ENCODE measurements at places on chromosomes 4 and X.

DNA sequence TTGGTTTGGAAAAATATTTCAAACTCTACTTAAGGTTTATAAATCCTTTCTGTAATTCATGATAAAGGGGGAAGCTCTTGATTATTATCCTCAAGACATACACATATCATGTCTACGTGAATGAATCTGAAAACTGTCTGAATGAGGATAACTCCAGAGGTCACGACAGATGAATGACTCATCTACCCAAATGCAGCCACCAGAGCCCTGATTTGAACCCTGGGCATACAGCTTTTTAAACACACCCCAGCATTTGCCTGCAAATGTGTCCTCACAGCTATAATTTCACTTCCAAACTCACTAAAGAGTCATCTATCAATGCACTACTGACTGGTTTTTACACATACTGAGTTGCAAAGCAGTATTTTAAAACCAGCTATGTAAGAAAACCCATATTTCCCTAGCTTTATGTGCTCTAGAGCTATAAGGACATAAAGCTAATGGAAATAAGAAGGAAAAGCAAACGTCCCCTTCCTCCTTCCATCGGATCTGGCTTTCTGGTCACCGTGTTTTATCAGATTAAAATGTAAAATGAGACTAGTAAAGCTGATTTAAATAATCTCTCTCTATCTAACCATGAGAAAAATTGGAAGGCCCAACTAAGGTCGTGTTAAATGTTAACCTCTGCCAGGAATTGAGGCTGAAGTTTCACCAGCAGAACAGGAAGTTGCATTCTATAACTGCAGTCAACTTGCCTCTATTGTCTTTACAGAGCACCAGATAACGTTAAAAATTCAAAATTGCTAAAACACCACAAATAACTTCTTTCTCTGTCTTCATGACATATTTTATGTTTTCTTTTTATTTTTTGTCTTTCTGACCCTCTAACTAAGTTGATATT lies 63.1 kb upstream of the SPP1 start:
- no peak for DNase-seq

GRCh38 chrX:28851871-28852270 lies 264.6 kb downstream of the IL1RAPL1 start:
- DNase-seq = no peak

- DNase-seq = no peak
These were observed 3.4 kb downstream of the ZNF81 start for GRCh38 chrX:47840111-47840510.

GRCh38 chr4:95289028-95289634 lies 259.6 kb downstream of the UNC5C start:
- no peak for DNase-seq

GRCh38 chrX:1464041-1464970 lies 11.6 kb upstream of the ASMTL start:
- DNase-seq = no peak

- DNase-seq = no peak
These were observed 2.3 kb downstream of the FBXL5 start for GRCh38 chr4:15652841-15653240.

DNA sequence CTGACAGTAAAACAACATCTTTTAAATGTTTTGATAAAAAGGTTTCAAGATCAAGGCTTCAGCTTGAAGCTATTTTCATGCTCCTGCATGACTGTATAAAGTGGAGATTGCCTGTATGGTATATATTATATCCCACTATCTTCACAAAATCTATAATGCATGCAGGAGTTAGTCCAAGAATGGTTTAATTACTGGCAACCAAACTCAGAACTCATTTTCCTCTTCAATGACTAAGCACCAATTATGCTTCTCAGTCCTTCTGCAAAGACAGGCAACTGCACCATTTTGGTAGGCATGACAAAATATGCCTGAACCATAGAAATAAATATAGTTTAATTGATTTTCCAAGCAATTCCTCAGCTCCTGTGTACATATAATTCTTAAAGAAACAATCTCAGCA lies 54.5 kb downstream of the NPY5R start:
- DNase-seq = no peak

GRCh38 chrX:50876551-50876950 lies 34.0 kb upstream of the BMP15 start:
- DNase-seq = no peak

GRCh38 chr4:79210636-79211049 lies 115.2 kb downstream of the NAA11 start:
- DNase-seq = no peak

DNA sequence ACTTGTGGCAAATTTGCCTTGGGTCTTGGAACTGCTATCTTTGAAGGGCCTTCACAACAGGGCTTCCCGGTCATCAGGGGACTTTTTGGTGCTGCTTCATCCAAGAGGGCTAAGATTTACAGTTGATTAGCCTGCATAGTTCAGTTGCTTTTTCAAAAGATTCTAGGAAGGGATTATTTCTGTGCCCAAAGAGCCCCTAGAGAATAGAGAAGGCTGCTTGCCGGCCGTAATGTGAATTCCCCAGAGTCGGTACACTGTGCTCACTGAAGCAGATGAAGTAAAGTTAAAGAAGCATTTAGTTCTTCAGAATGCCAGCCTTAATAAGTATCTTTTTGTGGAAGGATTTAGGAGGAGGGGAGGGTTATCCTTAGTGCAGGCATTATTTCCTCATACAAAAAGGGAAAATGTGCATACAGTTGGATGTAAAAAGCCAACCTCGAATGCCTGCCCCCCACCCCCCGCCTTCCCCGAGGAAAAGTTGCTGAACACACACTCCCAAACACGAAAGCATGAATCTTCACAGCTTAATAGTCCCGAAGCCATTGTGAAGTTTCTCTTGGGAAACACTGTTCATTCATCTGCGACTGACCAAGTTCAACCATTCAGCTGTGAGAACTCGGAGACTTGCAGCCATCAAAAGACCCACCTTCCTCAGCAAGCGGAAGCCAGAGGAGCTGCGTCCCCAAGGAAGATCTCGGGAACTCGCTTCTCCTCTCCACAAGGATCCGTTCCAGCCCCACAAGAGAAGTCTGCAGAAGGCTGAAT lies 47.6 kb downstream of the ANOS1 start:
- DNase-seq = no peak

DNA sequence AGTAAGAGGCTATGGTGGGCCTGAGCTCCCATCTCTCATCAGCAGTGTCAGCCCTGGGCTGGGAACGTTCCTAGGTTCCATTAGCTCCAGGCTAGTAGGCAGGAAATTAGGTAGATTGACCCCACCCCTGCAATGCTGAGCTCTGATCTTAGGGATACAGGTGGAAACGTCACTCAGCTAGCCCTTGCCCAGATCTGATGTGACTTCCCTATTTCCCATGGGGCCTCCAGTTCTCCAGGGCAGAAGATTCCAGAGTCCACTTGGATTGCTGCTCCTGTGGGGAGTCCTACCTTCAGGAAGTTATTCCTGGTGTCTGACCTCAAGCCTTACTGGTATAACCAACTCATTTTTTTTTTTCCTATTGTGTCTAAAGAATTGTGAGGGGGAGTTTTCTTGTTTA lies 81.1 kb downstream of the EFNB1 start:
- DNase-seq = no peak

- no peak for DNase-seq
These were observed 180.8 kb upstream of the ANXA3 start for GRCh38 chr4:78370631-78371372.

GRCh38 chr4:183101956-183102480 lies 3.0 kb downstream of the WWC2 start:
- DNase-seq = no peak

GRCh38 chrX:70433848-70434351 lies 10.7 kb upstream of the DLG3 start:
- peak; percentile 60 for DNase-seq

DNA sequence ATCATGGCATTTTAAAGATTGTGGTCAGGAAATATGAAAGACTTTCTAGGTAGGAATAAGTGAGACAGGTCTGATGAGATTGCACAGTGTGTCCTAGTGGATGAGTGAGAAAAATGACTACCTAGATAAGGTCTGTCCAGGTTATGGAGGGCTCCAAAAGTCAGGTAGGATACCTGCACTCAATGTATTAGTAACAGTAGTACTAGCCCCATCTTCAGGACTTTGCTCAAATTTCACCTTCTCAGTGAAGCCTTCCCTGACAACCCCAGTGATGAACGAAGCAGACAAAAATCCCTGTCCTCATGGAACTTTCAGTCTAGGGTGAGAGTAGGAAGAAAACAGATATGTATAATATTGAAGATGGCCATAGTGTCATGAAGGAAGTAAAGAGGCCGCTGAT lies 85.7 kb downstream of the ZIC3 start:
- DNase-seq = no peak

GRCh38 chr4:27000820-27001219 lies 140.2 kb downstream of the STIM2 start:
- DNase-seq = no peak

GRCh38 chr4:48156423-48156822 lies 22.4 kb upstream of the TXK start:
- DNase-seq = no peak

DNA sequence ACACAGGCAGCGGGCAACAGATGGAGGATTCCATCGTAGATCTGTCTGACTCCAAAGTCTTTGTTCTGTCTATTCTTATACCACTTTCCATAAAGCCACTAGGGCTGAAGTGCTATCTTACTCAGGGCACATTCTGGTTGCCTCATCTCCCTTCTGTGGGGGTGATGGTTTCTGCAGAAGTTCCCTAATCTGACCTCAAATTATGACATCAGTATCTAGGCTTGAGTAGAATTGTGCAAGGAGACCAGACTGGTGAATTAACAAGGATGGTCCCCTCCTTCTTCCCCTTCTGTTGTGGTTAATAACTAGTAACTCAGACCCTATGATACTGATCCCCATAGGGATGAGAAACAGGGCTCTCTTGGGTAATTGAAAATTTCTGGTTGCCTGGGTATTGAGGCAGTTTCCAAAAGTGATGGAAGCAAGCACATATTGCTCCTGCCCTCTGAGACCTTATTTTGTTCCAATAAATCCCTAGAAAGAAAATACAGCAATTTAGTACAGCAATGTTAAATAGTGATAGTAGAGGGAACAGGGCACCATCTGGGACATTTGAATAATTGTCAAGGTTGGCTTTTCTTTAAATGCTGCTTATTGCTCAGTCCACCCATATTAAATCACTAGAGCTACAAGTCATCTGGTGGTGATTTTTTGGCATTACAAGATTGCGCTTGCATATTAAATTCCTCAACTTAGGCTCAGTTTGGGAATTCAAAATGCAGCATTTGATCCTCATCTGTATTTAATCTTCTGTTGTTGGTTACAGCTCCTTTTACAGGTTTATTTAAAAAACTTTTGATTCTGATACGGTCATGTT lies 57.3 kb upstream of the AP1S2 start:
- no peak for DNase-seq

DNA sequence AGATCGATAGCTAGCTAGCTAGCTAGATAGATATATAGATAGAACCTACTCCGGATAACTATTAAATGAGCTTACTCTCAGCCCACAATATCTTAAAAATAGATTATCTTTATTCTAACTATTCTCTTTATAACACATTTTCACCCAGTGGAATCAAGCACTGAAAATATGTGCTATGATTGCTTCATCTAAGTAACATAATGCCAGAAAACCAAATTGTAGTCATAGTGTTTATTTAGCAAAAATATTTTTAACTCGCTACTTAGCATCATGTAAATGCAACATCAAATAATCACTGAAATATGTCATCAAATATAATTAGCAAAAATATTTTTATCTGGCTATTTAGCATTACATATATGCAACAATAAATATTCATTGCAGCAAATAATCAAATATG lies 1.5 kb downstream of the TMEM156 start:
- no peak for DNase-seq

GRCh38 chrX:6678313-6678712 lies 143.4 kb upstream of the VCX3A start:
- DNase-seq = no peak

DNA sequence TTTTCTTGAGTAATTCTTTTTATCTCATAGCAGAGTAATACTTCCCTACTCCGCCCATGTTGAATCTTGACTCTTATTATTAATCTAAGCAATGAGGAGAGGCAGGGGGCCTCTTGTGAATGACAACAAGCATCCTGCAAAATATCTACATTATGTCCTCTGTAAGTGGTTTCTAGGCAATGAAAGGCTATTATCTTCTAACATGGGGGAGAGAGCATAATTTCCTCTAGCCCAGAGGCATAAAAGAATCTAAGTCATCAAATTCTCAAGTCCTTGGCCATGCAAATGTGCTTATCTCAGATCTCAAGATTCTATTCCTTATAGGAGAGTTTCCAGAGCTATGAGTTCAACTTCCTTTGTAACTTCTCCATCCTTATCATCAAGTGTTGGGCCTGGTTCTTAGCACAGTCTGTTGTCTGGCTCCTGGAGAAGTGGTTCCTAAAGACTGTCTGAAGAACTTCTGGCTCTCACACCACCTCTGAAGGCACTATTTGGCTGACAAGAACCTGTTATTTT lies 423.1 kb upstream of the INTU start:
- DNase-seq = no peak

DNA sequence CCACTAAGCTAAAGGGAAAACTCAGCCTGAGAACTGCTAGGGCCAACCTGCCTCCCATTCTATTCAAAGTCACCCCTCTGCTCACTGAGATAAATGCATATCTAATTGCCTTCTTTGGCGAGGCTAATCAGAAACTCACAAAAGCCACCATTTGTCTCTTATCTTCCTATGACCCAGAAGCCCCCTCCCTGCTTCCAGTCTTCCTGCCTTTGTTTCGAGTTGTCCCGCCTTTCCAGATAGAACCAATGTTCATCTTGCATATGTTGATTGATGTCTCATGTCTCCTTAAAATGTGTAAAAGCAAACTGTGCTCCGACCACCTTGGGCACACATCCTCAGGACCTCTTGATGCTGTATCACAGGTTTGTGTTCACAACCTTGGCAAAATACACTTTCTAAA lies 459.8 kb downstream of the FSTL5 start:
- DNase-seq = no peak

- DNase-seq = no peak
These were observed 139.9 kb upstream of the ETNPPL start for GRCh38 chr4:108902769-108903168.

DNA sequence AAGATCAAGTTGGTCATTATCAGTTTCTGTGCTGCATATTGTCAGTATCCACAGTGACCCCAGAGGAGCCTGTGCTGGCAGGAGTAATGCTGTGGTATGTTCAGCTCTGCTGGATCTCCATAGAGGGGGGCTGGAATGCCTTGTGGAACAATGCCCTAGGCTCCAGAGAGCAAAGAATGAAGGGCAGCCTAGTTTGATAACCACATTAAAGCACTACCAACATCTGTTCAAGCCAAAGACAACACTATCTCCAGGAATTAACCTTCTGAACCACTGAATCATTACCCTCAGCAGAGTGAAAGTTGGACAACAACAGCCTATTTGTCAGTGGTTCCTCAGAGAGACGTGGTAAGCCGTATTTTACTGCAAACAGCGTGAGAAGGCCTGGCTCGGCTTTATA lies 192.3 kb upstream of the CXorf66 start:
- no peak for DNase-seq

- no peak for DNase-seq
These were observed 2412.8 kb downstream of the ARAP2 start for GRCh38 chr4:33831442-33832066.

DNA sequence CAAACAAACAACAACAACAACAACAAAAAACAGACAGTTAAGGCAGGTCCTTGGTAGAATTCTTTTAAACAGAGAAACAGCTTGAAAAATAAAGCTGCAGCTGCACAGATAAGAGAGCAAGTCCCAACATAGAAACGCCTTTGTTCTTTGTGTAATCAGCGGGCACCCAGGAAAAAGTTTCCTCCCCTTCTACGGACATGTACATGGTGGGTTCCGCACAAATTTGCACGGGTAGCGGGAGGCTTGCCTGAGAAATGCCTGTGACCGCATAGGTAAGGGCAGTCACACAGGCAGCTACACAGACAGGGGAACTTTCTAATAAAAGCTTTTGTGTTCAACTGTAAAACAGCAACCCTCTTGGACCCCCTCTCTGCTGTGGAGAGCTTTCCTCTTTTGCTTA lies 25.7 kb upstream of the CT47A1 start:
- no peak for DNase-seq

Measured in NCI-H460 (cell line).